ENCODE measurements at places on chromosomes 11 and 22. TPM values are rescaled to one million over a fixed set of nuclear protein-coding genes. Genes with fewer than 3 reads are reported as not detected.

DNA sequence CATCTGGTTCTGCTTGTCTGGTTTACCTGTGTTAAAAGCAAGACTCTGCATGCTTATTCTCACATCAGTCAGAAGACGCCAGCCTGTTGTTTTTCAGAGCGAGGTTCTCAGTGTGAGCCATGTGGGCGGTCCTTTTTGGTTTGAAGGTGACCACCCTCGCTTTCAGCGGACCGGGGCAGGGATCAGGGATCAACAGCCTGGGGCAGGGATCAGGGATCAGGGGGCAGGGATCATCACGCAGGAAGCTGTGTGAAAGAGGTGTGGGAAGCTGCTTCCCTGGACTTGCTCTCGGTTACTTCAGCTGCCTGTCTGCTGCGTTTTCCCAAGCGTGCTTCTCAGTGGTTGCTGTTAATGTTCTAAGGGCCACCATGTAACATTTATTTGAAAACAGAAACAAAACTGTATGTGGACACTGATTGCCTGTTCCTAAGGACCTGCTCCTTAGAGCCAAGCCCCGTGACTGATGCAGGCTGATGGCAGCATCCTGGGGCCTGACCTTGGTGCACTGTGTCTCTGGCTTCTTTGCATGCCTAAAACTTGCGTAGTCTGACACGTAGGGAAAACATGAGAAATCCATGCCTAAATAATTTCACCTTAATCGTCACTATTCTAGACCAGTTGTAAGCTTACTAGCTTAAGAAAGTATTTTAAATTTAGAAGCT is 146.9 kb downstream of the ATXN10 start:
- H3K27ac ChIP-seq = peak overlapping the region; percentile 59
- H3K4me3 ChIP-seq = no peak overlapping the region
- DNase-seq = peak; percentile 73
- peaks cover 29% of the 10 kb centered on the region for H3K36me3 ChIP-seq
- H3K27me3 ChIP-seq = no peaks in the 10 kb centered on the region
- no peaks in the 10 kb centered on the region for H3K4me1 ChIP-seq

- peak overlapping the region; percentile 33 for H3K4me3 ChIP-seq
- no peak overlapping the region for H3K27ac ChIP-seq
- no peaks in the 10 kb centered on the region for H3K27me3 ChIP-seq
These were observed 31.8 kb upstream of the GUCY1A2 start for GRCh38 chr11:107050121-107050520.

DNA sequence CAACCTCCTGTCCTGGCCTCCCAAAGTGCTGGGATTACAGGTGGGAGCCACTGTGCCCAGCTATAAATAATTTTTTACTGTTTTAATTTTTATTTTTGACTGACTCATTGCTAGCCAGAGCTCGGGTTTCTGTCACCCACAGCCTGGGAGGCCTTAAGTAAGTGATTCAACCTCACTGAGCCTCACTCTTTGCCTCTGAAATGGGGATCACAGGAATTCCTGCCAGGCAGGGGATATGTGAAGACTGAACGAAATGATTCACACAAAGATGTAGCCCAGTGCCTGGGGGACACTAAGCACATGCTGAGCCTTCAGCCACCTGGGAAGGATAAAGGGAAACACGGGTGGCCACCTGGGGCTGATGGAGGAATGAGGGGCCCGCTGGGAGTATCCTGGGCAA is 3.8 kb upstream of the LRRC74B start:
- H3K27me3 ChIP-seq = no peaks in the 10 kb centered on the region
- no peak overlapping the region for H3K4me3 ChIP-seq
- H3K27ac ChIP-seq = no peak overlapping the region
- DNase-seq = no peak
- peaks cover 5% of the 10 kb centered on the region for H3K4me1 ChIP-seq

GRCh38 chr11:106271086-106271485 is 193.6 kb downstream of the AASDHPPT start:
- H3K4me3 ChIP-seq = no peak overlapping the region
- no peaks in the 10 kb centered on the region for H3K36me3 ChIP-seq
- no peaks in the 10 kb centered on the region for H3K4me1 ChIP-seq
- H3K27ac ChIP-seq = no peak overlapping the region

The DGAT2 gene
- total RNA-seq = 6.0 TPM

The CCND1 gene
- total RNA-seq = 32.2 TPM
